ENCODE measurements at places on chromosomes 3 and 15. TPM values are rescaled to one million over a fixed set of nuclear protein-coding genes. Genes with fewer than 3 reads are reported as not detected.

The PROK2 gene
- not detected for total RNA-seq

The CNTN3 gene
- total RNA-seq, result 8.1 TPM

DNA sequence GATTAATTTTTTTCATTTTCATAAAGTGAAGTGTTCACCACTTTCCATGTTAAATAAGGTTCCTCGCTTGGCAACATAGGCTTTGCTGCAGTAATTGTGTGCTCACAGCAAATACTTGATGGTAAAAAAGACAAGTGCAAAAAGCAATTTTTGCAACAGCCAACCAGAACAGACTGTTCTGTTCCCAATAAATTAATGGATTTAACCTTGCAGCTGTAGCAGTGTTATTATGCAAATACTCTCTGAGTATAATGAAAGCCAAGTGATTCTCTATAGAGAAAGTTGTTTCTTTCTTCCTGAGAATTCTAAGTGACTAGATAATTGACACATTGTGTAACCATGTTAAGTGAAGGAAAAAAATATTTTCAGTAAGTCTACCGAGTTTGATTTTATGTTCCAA is 183.7 kb upstream of the NAALADL2 start:
- DNase-seq, result no peak

GRCh38 chr15:83769411-83769999 is 115.6 kb downstream of the ADAMTSL3 start:
- DNase-seq, result no peak

Data from mucosa of descending colon (tissue), 3 donors.